Posterior vena cava (tissue), 2 donors: ENCODE measurements at places on chromosomes 2 and 18. TPM values are rescaled to one million over a fixed set of nuclear protein-coding genes. Genes with fewer than 3 reads are reported as not detected.

- DNase-seq: no peak
Measured at GRCh38 chr2:217049956-217050355, 190.1 kb upstream of the TNP1 start.

DNA sequence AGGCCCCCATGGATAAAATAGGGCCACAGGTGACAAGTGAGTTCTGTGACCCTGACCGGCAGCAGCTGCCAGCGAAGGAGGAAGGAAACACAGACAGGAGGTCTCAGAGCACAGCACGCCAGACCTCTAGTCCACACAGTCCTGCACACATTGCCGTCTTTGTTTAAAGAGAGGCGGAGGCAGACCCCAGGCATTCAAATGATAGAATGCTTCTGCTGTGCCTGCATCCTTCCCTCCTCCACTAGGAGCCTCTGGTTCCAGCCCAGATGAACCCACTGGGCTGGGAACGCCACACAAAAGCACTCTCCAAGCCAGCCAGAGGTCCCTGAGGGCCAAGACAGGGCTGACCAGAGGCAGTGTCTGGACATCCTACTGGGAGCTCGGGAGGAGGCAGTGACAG is 118.7 kb downstream of the KLHL29 start:
- no peak for DNase-seq

- no peak for DNase-seq
Measured at GRCh38 chr2:27655155-27655951, 8.1 kb downstream of the SUPT7L start.

GRCh38 chr2:15050483-15050882 is 418.0 kb downstream of the LRATD1 start:
- no peak for DNase-seq

- DNase-seq: no peak
Measured at GRCh38 chr2:210303498-210303897, 11.5 kb downstream of the MYL1 start.

- DNase-seq: no peak
Measured at GRCh38 chr2:96176661-96177060, 31.4 kb upstream of the DUSP2 start.

The DYSF gene
- 42.1 TPM for total RNA-seq

The TMEM163 gene
- 0.19 TPM for total RNA-seq
